ENCODE measurements at places on chromosomes 6 and 20. TPM values are rescaled to one million over a fixed set of nuclear protein-coding genes. Genes with fewer than 3 reads are reported as not detected.

GRCh38 chr6:158767709-158768108 lies 51.5 kb downstream of the EZR start:
- DNase-seq, result no peak

- DNase-seq, result no peak
Measured at GRCh38 chr6:157223021-157223430, 100.3 kb downstream of the TMEM242 start.

- DNase-seq, result peak; percentile 59
Measured at GRCh38 chr6:30882759-30883684, 1.3 kb upstream of the DDR1 start.

GRCh38 chr6:79250107-79250514 lies 15.6 kb upstream of the HMGN3 start:
- DNase-seq, result peak; percentile 51

DNA sequence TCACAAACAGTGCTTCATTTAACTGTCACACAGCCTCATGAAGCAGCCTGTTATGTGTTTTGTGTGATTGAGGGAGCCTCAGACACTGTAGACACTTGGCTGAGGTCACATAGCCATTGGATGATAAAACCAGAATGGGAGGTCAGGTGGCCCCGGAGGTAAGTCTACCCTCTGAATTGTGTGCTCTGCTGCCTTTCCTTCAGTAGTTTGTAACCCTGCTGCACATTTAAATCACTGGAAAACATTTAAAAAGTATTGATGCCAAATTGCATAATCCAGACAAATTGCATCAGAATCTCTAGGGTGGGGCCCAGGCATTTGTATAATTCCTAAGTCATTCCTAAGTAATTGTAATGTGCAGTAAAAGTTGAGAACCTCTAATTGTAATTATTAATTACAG lies 85.2 kb upstream of the ECI2 start:
- DNase-seq, result no peak

GRCh38 chr6:148348778-148349177 lies 6.1 kb downstream of the SASH1 start:
- DNase-seq, result no peak

GRCh38 chr6:137723273-137724017 lies 143.6 kb upstream of the TNFAIP3 start:
- DNase-seq, result no peak

- no peak for DNase-seq
Measured at GRCh38 chr6:90268178-90268577, 28.5 kb downstream of the BACH2 start.

DNA sequence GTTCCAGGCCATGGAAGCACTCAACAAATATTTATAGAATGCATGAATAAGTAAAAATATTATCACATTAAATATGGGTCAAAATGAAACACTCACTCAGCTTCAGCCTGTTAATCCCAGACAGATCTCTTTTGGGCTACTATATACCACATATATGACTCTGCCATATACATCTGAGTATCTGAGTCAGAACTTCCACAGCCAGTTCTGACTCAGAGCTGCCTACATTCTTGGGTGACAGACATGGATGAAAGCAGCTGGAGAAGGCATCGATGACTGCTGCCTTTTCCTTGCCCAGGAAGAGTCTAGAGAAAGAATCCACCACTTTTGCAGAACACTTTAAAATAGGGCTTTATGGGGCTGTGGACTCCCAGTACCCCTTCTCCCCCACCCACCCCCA lies 11.5 kb upstream of the PDYN start:
- DNase-seq, result no peak

DNA sequence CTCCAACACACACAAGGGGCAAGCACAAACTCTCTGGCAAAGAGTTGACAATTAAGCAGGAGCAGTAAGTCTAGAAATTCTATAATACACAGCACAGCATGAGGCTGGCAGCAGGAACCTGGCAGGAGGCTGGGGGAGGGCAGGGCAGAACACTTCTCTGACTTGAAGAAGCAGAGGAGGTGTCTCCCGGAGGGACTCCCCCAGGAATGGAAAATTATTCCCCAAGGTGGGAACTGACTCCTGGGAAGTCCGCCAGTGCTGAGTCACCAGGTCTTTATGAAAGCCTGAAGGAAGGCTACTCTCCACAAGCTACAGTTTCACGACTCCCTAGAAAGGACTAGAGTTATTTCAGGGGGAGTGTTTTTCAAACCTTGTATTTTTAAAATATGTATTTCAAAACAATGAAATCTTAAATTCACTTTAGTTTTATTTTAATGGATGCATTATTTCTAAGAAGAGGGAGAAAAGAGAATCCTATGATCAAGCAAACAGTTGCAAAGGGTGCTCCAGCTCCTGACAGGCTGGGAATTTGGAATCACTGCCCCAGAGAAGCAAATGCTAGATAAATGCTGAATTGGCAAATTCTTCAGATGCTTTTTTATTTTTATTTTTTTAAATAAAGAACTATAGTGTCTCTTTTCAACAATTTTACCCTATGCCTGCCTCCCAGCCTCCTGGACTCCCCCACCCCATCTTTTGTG lies 192.8 kb downstream of the LY86 start:
- no peak for DNase-seq

DNA sequence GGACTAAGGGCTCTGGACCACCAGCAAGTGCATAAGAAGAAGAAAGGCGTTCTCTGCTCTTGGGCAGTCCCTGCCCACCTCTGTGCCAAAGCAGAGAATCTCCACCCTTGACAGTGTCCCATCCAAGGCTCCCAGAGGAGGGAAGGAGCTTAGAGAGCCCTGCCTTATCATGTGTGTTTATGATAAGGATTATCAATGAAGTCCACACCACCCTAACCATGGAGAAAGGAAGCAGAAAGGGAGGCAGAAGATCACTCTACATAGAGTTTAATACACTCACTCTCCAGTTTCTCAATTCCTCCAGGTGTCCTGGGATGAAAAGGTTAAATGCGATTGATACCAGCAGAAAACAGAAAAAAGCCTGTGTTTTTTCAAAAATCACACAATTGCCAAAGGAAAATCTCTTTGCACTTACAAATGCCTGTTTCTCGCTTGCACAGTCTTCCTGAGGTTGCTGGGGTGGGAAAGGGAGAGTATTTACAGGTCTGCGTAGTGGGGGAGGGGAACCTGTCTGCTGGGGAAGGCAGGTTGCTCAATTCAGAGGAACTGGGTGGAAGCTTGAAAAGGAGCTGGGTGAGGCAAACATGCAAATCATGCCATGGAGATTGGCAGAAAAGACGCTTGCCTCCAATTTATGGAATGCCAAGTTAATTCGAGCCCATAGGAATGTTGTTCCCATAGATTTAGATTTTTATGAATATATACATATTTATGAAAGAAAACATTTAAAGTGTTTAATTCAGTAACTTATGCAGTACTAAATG lies 104.0 kb downstream of the EYA2 start:
- DNase-seq, result no peak

DNA sequence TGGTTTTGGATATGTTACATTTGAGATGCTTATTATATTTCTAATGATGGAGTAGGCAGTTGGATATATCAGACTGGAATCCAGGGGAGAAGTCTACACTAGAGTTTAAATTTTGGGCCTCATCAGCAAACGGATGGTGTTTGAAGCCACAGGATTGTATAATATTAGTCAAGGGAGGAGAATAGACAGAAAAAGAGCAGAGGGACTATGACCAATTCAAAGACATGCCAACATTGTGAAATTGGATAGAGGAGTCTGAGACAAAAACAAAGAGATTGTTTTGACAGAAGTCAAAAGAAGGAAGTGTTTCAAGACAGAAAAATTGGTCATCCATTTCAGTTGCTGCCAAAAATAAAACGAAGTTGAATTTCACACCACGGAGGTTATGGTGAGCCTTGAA lies 66.5 kb downstream of the NOX3 start:
- DNase-seq, result no peak

- no peak for DNase-seq
Measured at GRCh38 chr6:2522521-2522920, 228.2 kb downstream of the MYLK4 start.

- DNase-seq, result no peak
Measured at GRCh38 chr6:111874025-111874415, 768 bp upstream of the FYN start.

DNA sequence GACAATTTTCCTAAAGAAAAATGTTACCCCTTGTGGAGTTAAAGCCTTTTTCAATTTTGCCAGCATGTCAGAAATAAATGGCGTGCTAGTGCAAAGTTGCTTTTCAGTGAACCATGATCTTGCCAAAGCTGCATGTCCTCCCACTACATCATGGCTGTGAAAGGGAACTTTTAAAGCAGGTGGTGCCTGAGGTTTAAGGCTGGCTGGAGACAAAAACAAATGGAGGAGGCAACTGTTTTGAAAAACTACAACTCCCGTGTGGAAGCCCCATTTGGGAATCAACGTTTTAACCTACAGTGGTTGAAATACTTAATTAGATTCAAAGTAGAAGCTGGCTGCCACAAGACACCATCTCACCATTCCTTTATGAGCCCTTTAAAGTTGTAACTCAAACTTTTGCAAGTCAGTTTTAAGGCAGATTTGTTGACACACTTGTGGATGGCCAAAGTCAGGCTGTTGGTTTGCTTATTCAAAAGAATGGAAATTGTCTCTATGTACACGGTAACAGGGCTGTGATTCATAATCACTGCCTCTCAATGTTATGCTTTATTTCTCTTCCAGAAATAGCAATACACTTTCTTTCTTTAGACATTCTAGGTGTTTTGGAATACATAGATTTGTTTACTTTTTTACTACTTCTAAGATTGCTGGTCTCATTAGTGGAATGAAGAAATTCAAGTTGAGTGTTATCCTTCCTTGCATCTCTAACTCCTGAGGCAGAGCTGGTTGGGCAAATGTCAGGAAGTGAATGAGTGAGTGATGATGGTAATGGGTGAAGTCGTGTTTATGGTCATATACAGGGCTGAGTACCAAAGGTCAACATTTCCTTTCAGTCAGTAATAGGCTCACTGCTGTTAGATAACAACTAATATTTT lies 196.4 kb upstream of the GMDS start:
- no peak for DNase-seq

DNA sequence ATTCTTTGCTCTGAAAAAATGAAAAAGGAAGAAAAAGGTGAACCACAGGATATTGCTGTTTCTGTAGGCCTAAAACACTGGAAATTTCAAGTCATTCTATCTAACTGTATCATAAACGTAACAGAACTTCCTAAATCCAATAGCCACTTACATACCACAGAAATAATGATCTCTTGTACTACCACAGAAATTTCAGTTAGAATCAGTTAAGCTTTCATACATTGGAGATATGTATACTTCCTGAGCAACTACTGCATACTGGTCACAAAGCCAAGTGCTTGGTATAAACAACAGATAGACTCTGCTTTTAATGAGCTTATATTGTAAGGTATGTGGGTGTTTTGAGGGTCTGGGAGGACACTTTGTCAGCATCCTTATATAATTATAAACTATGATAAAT lies 38.6 kb downstream of the VTA1 start:
- no peak for DNase-seq

DNA sequence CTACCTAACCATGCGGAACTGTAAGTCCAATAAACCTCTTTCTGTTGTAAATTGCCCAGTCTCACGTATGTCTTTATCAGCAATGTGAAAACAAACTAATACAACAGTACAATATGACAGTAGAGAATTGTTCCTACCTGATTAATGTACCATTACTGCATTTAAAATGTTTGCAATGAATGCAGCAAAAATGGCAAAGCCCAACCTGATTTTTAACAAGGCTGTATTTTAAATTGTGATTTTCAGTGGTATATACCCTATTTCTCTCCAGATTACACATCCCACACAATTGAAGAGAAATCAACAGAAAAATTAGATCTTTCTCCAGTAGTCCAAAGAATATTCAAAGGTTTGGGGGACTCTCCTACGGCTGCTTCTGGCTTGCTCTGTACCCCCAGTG lies 3.3 kb upstream of the PCSK2 start:
- DNase-seq, result no peak

DNA sequence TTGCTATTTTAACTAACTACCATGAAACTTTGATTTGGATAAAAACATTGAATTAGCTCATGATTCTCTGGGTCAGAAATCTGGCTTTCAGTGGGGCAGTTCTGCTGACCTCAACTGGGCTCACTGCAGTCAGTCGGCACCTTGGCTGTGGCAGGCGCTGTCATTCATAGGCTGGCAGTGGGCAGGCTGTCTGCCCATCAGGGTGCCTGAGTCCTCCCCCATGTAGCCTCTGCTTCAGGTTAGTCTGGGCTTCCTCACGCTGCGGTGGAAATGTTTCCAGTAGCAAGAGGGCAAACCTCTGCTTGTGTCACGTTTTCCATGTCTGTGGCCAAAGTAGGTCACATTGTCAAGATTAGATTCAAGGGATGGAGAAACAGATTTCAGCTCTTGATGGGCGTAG lies 251.0 kb upstream of the TCF21 start:
- DNase-seq, result no peak

GRCh38 chr6:16514249-16514648 lies 247.0 kb downstream of the ATXN1 start:
- DNase-seq, result no peak

- DNase-seq, result no peak
Measured at GRCh38 chr6:5078121-5078669, 6.9 kb upstream of the PPP1R3G start.

- DNase-seq, result no peak
Measured at GRCh38 chr6:47967843-47968242, 143.2 kb downstream of the PTCHD4 start.

DNA sequence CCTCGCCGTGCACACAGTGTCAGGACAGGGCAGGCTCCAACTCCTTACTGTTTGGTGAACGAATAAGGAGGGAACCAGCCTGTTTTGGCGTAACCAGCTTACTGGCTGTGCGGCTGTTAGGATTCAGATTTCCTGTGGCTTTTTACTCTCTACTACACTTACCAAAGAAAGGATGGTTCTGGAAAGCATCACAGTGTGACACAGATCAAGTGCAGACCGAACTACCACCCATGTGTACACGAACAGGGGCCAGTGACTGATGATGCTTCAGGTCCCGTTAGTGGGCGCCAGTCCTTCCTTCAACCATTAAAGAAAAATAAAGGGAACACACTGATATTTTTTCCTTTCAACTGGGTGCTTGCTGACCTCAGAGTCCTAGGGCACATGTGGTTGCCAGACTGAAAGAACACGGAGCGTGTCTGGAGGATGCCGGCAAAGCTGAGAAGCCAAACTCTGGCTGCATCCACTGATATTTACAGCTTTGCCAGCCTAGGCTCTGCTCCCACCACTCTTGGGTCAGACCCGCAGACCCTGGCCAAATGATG lies 352.3 kb upstream of the AGPAT4 start:
- no peak for DNase-seq

The FUT9 gene
- polyA plus RNA-seq, result not detected

The C6orf52 gene
- 8.7 TPM for polyA plus RNA-seq

The TGM3 gene
- polyA plus RNA-seq, result not detected

The HMGCLL1 gene
- polyA plus RNA-seq, result not detected

The HDGFL1 gene
- polyA plus RNA-seq, result 0.05 TPM

The HLA-DMB gene
- polyA plus RNA-seq, result 157 TPM

The LINC00237 gene
- polyA plus RNA-seq, result not detected

The OR2H2 gene
- not detected for polyA plus RNA-seq

The TUBB2A gene
- 44.0 TPM for polyA plus RNA-seq
